COLO829 (cell line): ENCODE measurements at places on chromosomes 3 and 15.
A peak's percentile ranks its signal among the peaks of the same experiment; 100 is the strongest.

- no peak for DNase-seq
These were observed 82.8 kb upstream of the CPNE4 start for GRCh38 chr3:132117642-132118041.

DNA sequence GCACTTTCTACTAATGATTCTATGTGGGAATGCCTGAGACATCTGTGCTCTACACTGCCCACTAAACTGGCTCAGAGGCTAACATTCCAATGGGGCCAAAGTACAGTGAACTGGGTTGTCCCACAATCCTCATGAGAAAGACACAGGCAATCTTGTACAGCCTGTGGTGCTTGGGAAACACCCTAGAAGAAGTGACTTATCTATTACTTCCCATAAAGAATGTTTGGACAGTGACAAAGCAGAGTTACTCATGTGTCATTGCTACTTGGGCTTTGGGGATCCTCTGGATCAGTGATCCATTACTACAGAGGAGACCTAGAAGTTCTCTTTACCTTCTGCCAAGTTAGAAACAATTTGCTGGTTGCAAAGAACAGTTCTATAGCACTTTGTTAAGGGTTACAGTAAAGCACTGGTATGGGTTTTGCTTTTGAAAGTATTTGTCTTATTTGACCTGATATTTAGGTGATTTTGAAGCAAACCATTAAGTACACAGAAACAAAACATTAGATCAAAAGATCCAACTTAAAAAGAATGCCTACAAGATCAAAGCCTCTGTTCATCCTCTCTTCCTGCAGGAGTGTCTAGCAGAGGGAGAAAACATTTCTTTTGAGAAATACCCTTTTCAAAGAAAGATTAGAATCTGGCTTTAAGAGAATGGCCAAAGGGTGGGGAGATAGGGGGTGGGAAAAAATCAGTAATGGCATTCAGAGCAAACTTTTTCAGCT, 75.8 kb downstream of the CTNNB1 start:
- DNase-seq = peak; percentile 30

DNA sequence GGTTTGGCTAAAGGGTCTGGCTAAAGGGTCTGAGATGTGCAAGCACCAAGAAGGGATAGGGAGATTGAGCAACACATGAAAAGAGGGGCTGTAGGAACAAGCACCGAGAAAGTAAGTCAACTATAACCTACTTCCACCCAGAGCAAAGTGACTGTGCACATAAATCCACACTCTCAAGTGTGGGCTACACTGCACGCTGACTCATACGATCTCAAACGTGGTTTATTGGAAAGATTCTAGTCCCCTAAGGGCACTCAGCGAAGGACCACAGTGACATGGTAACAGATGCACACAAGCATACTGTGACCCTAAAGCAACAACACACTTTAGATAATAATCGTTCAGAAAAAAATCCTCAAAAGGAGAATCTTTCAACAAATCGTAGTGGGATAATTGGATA, 48.0 kb downstream of the EHHADH start:
- DNase-seq = no peak

DNA sequence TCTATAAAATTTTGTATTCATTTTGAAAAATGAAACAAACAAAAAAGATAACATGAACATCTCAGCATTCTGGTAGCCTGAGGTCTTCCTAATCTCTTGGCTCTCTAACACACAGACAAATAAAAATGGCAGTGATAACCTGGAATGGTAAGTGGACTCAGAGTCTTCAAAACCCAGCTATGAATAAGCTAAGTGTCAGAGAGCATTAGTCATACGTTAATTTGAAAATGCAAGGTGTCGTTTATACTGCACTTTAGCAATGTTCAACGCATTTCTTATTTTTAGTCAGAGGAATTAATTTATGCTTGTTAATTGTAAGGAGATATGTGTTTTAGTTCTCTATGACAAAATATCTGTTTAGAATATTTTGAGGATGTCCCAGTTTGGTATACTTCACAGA, 294.3 kb downstream of the NEK10 start:
- DNase-seq = no peak

GRCh38 chr3:13822042-13822441, 57.8 kb downstream of the WNT7A start:
- no peak for DNase-seq

DNA sequence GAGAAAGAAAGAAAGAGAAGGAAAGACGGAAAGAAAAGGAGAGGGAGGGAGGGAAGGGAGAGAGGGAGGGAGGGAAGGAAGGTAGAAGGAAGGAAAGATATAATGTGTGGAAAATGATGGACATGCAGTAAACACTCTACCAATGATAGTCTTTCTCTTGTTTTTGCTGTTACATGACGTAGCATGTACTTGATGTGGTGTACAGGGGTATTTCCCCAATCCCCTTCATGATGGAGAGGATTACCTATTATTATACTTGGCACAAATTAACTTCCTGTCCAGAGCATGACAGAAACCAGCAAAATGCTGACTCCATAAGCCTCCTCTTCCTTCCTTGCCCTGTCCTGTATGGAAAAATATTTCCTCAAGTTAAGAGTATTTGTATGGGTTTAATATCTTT, 124.4 kb downstream of the B3GALNT1 start:
- DNase-seq = no peak

GRCh38 chr3:20462723-20463122, 276.7 kb upstream of the SGO1 start:
- DNase-seq = no peak

- no peak for DNase-seq
These were observed 47.6 kb upstream of the ANP32A start for GRCh38 chr15:68868296-68868695.

- no peak for DNase-seq
These were observed 43.6 kb downstream of the DMXL2 start for GRCh38 chr15:51579012-51579411.

DNA sequence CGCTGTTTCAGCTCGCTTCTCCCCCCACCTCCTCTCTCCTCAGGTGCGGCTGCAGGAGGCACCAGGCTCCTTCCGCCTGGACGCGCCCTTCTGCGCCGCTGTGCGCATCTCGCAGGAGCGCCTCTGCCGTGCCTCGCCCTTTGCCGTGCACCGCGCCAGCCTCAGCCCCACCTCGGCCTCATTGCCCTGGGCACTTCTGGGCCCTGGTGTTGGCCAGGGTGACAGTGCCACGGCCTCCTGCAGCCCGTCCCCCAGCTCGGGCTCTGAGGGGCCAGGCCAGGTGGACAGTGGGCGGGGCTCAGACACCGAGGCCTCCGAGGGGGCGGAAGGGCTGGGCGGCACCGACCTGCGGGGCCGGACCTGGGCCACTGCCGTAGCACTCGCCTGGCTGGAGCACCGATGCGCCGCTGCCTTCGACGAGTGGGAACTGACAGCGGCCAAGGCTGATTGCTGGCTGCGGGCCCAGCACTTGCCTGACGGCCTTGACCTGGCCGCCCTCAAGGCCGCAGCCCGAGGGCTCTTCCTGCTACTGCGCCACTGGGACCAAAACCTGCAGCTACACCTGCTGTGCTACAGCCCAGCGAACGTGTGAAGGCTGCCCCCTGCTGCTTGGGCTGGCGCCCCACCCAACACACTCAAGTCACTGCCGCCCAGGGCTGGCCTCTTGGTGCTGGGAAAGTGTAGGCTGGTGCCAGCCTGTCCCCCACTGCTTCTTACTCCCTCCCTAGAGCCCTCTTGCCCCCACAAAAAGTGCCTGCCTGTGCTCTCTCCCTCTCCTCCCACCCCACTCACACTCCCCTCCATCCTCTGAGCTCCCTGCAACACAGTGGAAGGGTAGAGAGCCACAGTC, 7.1 kb downstream of the ALG3 start:
- DNase-seq = no peak

DNA sequence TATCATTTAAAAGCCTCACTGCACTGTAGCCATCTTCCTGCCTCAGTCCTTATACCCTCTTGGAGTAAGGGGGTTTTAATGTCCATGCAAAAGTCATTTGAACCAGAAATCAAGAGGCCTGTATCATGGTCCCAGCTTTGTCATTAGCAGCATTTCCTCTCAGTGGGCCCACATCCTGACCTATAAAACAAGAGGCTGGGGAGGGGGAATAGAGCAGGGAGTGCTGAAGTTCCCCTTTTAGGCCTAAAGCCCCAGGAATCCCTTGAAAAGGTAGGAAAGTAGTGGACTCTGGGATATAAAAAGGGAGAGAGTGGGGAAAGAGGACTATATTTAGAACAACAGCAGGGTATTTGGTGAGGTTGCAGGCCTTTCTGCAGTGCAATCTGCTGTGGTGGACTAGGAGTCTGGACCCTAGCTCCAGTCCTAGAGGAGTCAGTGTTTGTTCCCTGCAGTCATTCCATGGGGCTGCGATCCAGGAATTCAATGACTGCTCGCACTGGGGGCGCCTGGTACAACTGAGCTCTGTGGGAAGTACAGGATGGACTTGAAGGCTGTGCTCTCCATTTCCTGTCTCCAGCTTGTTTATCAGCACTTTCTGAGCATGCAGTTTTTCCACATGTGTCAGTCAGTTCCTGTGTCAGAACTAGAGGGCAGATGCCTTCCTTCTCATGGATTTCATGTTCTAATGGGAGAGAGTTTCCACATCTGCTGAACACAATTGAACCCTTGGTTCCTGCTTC, 46.8 kb downstream of the PDHB start:
- no peak for DNase-seq

DNA sequence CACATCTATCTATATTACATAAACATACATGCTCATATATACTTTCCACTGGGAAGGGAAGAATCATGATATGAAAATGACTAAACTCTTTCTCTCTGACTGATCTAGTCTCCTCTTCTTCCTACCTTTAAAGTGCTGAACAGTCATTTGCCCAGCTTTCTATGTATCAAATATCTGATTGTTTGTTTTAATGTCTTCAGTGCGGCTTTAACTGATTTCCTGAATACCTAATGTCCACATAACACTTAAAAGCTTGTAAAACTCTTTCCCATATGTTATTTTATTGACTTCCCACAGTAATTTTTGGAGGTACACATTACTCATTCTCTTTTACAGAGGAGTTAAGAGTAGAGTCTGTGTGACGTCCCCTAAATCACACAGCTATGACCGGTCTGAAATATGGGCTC, 28.2 kb downstream of the CPOX start:
- no peak for DNase-seq

GRCh38 chr15:64423970-64424369, 36.3 kb downstream of the TRIP4 start:
- no peak for DNase-seq

DNA sequence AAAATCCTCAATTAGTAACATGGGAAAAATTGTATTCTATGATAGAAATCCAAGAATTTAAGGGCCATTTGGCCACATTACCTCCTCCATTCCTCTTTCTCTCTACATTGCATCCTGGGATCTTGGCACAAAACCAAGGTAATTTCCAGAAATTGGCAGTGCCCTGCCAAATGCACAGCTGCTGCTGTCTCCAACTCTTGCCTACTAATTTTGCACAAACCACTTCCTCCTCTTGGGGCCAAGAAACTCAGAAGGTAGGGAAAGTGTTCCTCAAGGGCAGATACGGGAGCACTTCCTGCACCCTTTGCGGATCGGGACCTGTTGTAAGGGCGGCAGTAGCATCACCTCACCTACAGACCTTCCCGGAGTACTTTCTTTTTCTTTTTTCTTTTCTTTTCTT, 57.8 kb downstream of the MAP3K13 start:
- no peak for DNase-seq

DNA sequence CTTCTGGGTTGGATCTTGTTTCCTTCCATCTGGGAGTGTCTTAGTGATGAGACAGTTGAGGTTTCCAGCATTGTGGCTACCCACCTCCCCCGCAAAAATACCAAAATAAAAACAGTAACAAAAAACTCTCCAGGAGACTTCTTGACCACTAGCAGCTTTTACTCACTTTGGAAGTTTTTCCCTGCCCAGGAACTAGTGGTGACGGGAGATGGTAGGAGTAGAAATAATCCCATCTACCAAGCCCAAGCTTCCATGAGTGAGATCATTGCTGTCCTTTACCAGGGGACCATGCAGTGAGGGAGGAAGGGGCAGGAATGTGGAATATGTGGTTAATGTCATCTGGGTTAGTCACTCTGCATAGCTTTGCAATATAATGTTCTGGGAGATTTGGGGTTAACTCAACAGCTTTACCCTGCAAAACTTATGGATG, 187.7 kb downstream of the ITPR1 start:
- no peak for DNase-seq

DNA sequence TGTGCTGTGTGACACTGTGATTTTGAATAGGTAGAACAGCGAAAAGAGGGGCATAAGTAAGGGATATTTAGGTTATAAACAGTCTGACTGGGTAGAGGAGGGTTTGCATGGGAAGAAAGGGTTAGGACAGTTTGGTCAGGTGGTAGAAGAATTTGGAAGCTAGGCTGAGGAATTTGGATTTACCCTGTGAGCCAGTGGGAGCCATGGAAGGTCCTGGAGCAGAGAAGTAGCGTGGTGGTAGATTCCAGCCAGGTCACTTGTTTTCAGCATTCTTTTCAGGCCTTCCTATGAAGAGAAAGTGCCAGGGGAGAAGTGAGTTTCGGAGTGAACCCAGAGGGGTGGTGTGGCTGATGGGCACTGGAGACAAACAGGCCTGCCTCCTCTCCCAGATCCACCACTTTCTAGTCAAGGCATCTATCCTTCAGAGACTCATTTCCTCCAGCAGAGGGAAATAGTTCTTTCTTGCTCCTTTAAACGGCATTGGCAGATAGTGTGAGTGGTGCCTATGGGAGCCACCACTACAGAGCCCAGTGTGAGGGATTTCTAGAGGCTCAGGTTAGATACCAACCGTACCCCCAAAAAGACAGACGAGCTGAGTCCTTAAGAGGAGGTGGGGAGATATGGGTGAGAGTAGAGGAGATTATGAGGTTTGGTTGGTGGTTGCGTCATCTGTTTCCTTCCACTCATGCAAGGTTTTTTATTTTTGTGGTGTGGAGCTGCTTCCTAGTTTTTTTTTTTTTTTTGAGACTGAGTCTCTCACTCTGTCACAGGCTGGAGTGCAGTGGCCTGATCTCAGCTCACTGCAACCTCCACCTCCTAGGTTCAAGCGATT, 21.2 kb downstream of the PXK start:
- DNase-seq = no peak

DNA sequence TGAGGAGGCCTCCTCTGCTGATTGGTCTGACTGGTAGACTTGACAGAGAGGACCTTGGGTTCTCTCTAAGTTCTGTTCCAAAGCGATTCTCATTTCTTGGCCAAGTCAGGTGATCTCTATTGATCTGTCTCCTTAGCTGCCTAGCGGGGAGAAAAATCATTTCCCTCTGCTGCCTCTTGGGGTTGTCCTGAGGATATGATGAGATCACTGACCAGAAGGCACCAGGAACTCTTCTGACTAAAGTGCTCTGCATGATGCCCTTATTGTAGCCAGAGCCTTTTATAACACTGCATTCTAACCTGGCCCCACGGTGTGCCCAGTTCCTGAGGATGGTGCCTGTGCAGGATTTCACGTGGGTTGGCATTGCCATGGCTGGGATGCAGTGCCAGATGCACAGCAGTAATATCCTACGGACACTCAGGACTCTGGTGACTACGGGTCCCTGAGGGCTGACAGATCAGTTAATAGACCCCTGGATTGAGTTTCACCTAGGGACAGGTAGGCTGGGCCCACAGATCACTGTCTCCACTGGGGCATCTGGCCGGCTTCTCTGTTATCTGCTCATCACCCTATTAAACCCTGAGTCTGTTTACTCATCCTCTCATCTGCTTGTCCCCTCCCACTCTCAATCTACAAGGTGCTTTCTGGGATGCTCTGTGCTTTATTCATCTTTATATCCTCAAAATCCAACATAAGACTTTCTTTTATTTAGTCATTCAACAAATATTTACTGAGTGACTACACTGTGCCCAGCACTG, 3.9 kb upstream of the HEG1 start:
- no peak for DNase-seq

- DNase-seq = no peak
These were observed 112.5 kb upstream of the THBS1 start for GRCh38 chr15:39468331-39468730.

- DNase-seq = no peak
These were observed 155.4 kb upstream of the TPM1 start for GRCh38 chr15:62887113-62887570.

GRCh38 chr15:92322566-92323355, 70.9 kb upstream of the ST8SIA2 start:
- no peak for DNase-seq
